ENCODE measurements at places on chromosomes 16 and 17. TPM values are rescaled to one million over a fixed set of nuclear protein-coding genes. Genes with fewer than 3 reads are reported as not detected.

GRCh38 chr17:74904687-74905409 lies 11.4 kb upstream of the FADS6 start:
- H3K36me3 ChIP-seq = no peaks in the 10 kb centered on the region
- no peak overlapping the region for H3K27ac ChIP-seq
- H3K4me1 ChIP-seq = no peaks in the 10 kb centered on the region
- no peak for DNase-seq
- H3K4me3 ChIP-seq = no peak overlapping the region

DNA sequence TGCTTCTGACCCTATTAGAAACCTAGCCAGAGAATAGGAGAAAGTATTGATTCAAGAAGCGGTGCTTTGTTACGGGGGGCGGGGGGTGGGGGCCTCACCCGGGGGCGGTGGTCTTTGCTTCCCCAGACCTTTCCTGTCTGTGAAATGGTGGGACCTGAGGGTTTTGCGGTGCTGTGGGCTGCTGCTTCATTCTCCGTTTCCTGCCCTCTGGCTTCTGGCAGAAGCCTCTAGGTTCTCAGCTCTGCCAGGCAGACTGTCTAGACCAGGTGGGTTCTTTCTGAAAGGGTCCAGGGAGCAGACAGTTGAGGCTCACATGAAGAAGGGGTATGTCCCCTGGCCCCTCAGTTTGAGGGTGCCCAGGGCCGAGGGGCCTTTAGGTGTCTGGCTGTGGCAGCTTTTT lies 14.0 kb downstream of the GSE1 start:
- DNase-seq = no peak
- no peak overlapping the region for H3K4me3 ChIP-seq
- H3K4me1 ChIP-seq = peaks cover 17% of the 10 kb centered on the region
- H3K36me3 ChIP-seq = no peaks in the 10 kb centered on the region
- no peaks in the 10 kb centered on the region for H3K27me3 ChIP-seq

DNA sequence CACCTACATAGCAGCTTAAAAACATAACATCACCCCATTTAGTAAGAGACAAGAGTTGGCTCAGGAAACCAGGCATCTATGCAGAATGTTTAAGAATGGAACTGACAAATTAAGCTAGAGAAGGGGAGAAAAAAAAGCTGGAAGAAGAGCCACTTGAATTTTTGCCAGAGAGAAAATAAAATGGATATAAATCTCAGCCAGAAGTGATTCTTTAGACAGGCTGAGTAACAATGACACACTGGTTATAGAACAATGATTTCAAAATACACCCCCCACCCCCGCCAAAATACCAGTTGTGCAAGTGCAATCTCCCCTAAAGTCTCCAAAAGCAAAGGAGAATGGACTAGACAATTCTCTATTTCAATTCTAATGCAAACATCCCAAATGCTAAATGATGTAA lies 22.4 kb downstream of the LSM12 start:
- DNase-seq = no peak
- H3K27me3 ChIP-seq = no peaks in the 10 kb centered on the region
- H3K36me3 ChIP-seq = peaks cover 56% of the 10 kb centered on the region
- no peak overlapping the region for H3K27ac ChIP-seq

- peaks cover 5% of the 10 kb centered on the region for H3K4me1 ChIP-seq
- no peak for DNase-seq
- H3K4me3 ChIP-seq = no peak overlapping the region
Measured at GRCh38 chr17:4195306-4195705, 52.3 kb downstream of the CYB5D2 start.

GRCh38 chr17:68394608-68395331 lies 62.5 kb downstream of the WIPI1 start:
- DNase-seq = no peak
- H3K4me3 ChIP-seq = no peak overlapping the region
- H3K4me1 ChIP-seq = peaks cover 22% of the 10 kb centered on the region
- H3K36me3 ChIP-seq = peaks cover 14% of the 10 kb centered on the region
- H3K27me3 ChIP-seq = no peaks in the 10 kb centered on the region
- H3K27ac ChIP-seq = no peak overlapping the region

DNA sequence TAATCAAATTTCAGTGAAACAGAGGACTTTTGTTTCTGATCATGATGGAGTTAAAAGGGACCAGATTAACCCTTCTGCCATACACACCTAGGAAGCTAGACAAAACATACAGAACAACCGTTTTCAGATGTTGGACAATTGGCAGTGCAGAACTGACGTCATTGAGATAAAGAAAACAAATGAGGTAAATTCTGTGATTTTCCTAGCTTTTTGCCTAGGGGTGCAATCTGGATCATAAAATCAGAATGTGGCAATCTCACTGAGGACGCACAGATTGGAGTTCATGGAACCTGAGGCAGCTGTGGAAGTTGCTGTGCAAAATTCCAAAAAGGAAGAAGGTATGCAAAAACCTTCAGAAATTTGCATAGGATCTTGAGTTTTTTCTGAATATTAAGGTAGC lies 15.0 kb upstream of the USP32 start:
- H3K27me3 ChIP-seq = no peaks in the 10 kb centered on the region
- H3K4me1 ChIP-seq = no peaks in the 10 kb centered on the region
- no peak overlapping the region for H3K4me3 ChIP-seq

DNA sequence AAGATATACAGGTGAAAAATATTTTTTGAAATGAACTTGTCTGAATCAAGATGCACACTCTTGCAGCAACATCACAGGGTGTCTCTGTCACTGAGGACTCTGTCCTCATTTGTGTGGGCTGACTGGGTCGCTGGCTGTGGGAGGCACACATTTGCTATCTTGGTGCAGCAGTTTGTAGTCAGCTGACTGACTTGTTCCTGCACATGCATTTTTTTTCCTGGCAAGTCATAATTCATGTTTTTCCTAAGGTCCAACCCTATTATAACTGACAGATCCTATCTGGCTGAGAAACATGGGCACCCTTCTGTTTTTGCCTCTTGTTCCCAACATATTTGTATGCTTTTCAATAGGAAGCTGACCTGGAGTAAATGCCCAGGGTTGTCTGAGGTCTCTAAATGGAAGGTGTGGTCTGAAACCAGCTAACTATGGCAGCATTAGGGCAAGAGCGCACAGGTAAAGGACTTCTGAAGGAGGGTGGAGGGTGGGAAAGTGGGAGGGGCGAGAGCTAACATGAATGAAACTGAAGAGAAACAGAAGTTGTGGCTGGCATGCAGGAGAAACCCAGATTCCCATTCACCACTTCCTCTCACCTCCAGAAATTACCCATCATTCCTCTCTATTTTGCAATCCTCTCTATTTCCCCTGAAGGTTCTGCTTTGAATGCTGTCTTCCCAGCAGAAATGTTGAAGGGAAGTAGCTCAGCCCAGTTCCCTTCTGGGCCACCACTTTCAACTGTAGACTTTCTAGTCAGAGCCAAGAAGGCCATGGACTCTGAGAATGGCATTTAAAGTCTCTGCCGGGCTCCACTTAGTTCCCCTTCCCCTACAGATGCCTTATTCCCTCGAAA lies 166.1 kb downstream of the PRKCA start:
- peak overlapping the region; percentile 64 for H3K27ac ChIP-seq
- no peaks in the 10 kb centered on the region for H3K36me3 ChIP-seq

DNA sequence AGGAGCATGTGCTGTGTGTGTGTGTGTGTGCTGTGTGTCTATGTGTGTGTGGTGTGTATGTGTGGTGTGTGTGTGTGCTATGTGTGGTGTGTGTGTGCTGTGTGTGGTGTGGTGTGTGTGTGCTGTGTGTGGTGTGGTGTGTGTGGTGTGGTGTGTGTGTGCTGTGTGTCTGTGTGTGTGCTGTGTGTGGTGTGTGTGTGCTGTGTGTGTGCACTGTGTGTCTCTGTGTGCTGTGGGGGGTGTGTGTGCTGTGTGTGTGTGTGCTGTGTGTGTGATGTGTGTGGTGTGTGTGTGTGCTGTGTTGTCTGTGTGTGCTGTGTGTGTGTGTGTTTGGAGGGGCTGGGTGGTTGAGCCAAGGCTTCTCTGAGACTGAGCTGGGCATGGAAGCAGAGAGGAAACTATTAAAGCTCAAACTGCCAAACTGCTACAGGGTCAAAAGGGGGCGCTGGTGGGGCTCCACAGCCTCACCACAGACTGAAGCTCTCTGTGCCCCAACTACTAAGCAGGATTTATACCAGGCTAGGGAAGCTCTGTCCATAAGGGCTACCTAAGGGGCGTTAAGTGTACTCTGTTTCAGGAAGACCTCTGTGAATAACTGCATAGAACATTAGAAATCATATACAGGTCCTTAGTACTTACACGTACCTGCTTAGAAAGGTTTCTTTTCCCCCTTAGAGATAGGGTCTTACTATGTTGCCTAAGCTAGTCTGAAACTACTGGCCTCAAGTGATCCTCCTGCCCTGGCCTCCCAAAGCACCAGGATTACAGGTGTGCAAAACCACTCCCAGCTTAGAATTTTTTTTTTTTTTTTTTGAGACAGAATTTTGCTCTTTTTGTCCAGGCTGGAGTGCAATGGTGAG lies 27.8 kb upstream of the GHDC start:
- H3K36me3 ChIP-seq = peaks cover 35% of the 10 kb centered on the region
- H3K4me1 ChIP-seq = peaks cover 1% of the 10 kb centered on the region
- DNase-seq = no peak

Gene CLEC19A
- total RNA-seq = not detected

- no peaks in the 10 kb centered on the region for H3K36me3 ChIP-seq
- no peak for DNase-seq
- H3K4me1 ChIP-seq = no peaks in the 10 kb centered on the region
Measured at GRCh38 chr16:79210607-79211006, 389.9 kb downstream of the MAF start.

- peaks cover 100% of the 10 kb centered on the region for H3K27me3 ChIP-seq
- H3K4me3 ChIP-seq = no peak overlapping the region
- H3K27ac ChIP-seq = no peak overlapping the region
Measured at GRCh38 chr17:77916703-77917481, 41.6 kb upstream of the TNRC6C start.

DNA sequence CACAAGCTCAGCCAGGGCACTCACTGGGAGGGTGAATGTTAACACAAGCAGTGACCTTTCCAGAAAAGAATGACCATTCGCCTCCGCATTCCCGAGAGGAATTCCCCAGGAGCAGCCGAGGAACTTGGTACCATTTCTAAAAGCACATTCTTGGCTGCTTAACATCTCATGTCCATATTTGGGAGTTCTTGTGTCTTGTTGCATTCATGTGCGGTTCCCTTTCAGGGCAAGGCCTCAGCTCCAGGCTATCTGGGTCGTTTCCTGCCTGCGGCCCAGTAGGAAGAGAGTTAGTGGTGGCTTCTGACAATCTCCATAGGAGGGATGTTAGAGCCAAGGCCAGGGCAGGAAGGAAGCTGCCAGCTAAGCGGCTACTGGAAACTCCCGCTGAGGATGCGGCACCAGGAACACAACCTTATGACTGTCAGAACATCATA lies 27.8 kb upstream of the MEAK7 start:
- peak overlapping the region; percentile 85 for H3K27ac ChIP-seq
- H3K4me1 ChIP-seq = peaks cover 32% of the 10 kb centered on the region
- no peaks in the 10 kb centered on the region for H3K36me3 ChIP-seq
- no peak overlapping the region for H3K4me3 ChIP-seq
- DNase-seq = peak; percentile 84
- H3K27me3 ChIP-seq = no peaks in the 10 kb centered on the region

Gene CRYBA1
- total RNA-seq = not detected

GRCh38 chr17:36859706-36860105 lies 77.6 kb upstream of the LHX1 start:
- no peak for DNase-seq
- no peaks in the 10 kb centered on the region for H3K4me1 ChIP-seq
- no peak overlapping the region for H3K27ac ChIP-seq

Gene CD300H
- not detected for total RNA-seq

Gene AATK
- total RNA-seq = 69.5 TPM

- peak; percentile 35 for DNase-seq
- no peak overlapping the region for H3K4me3 ChIP-seq
- H3K27me3 ChIP-seq = no peaks in the 10 kb centered on the region
- no peaks in the 10 kb centered on the region for H3K4me1 ChIP-seq
- H3K36me3 ChIP-seq = peaks cover 100% of the 10 kb centered on the region
- H3K27ac ChIP-seq = no peak overlapping the region
Measured at GRCh38 chr17:80363120-80363515, 51.8 kb upstream of the ENDOV start.

- no peak overlapping the region for H3K27ac ChIP-seq
- H3K4me3 ChIP-seq = no peak overlapping the region
- H3K27me3 ChIP-seq = no peaks in the 10 kb centered on the region
- H3K4me1 ChIP-seq = no peaks in the 10 kb centered on the region
- no peaks in the 10 kb centered on the region for H3K36me3 ChIP-seq
- DNase-seq = no peak
Measured at GRCh38 chr16:73949574-73950320, 346.9 kb upstream of the PSMD7 start.

Gene DHRS7C
- not detected for total RNA-seq
